ENCODE measurements at places on chromosomes 2 and 18. TPM values are rescaled to one million over a fixed set of nuclear protein-coding genes. Genes with fewer than 3 reads are reported as not detected.

THADA gene
- total RNA-seq: 12.4 TPM

NEURL3 gene
- total RNA-seq: not detected

MEP1B gene
- not detected for total RNA-seq

WNT10A gene
- total RNA-seq: not detected

TYW5 gene
- 3.5 TPM for total RNA-seq

CREG2 gene
- total RNA-seq: not detected

SPC25 gene
- 0.44 TPM for total RNA-seq

LIMS2 gene
- total RNA-seq: 156 TPM

RAX gene
- total RNA-seq: not detected

PTPRM gene
- 125 TPM for total RNA-seq

ACSL3 gene
- 54.8 TPM for total RNA-seq

IL36RN gene
- not detected for total RNA-seq

KLHL30 gene
- 27.5 TPM for total RNA-seq

SPRED2 gene
- total RNA-seq: 17.6 TPM

IMPACT gene
- total RNA-seq: 33.8 TPM

GREB1 gene
- total RNA-seq: 9.6 TPM

CYS1 gene
- 5.6 TPM for total RNA-seq

PSMA8 gene
- total RNA-seq: not detected

CCDC74A gene
- 0.75 TPM for total RNA-seq

CIB4 gene
- total RNA-seq: not detected

LHCGR gene
- 1.7 TPM for total RNA-seq

GKN1 gene
- total RNA-seq: not detected

EML6 gene
- total RNA-seq: 0.12 TPM

RGPD3 gene
- 0.20 TPM for total RNA-seq

REG3A gene
- not detected for total RNA-seq
